Omental fat pad (tissue), 4 donors: ENCODE measurements at places on chromosomes 1 and 21.
A peak's percentile ranks its signal among the peaks of the same experiment; 100 is the strongest.

GRCh38 chr1:7873801-7874795 lies 21.2 kb upstream of the UTS2 start:
- no peak for DNase-seq

DNA sequence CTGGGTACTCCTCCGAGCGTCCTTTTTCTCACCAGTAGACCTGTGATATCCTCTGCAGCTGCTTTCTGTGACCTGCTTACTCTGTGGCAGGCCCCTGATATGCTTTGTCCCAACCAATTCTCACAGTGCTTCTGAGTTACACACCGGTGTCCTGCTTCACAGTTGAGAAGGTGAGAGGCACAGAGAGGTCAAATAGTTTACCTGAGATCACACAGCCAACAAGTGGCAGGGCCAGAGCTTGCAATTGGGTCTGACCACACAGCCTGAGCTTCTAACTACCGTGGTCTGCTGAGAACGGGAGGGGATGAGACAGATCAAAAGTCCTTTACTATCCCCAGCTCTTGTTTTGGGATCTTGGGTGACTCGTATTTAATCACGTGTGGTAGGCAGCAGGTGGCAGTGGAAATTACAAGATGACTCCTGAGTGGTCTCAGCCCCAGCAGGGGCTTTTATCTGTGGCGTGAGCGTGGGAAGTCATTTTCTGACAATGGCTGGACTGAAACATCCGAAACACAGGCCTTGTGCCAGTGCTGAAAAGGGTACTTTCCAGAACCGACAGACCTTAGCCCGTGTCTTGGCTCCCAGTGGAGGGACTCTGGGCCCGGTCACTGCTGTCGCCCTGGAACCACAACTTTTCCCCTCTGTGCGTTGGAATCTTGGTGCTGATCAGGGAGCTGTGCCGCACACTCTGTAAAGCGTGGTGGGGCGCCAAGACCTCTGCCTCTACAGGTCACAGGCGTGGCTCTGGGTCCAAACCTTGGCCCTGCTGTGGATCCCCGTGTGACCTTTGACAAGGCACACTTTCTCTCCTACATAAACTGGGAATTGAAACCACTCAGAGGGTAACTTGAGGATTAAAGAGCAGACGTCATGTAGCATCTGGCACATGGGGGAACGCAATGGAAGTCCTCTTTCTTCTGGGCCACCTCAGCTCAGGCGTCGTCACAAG lies 11.9 kb downstream of the THEMIS2 start:
- no peak for DNase-seq

DNA sequence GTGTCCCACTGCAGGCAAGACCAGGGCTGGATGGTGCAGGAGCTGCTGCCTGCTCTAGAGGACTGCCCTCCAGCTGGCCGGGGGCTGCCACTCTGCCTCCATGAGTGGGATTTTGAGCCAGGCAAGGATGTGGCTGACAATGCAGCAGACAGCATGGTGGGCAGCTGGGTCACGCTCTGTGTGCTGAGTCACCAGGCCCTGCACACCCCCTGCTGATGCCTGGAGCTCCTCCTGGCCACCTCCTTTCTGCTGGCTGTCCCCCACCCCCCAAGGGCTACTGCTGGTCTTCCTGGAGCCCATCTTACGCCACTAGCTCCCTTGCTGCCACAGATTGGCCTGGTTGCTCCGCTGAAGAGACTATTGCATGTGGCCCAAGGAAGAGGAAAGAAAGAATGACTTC lies 3.9 kb upstream of the ZSCAN20 start:
- DNase-seq: no peak

- no peak for DNase-seq
Observed at GRCh38 chr1:59948990-59949389, 22.4 kb upstream of the CYP2J2 start.

DNA sequence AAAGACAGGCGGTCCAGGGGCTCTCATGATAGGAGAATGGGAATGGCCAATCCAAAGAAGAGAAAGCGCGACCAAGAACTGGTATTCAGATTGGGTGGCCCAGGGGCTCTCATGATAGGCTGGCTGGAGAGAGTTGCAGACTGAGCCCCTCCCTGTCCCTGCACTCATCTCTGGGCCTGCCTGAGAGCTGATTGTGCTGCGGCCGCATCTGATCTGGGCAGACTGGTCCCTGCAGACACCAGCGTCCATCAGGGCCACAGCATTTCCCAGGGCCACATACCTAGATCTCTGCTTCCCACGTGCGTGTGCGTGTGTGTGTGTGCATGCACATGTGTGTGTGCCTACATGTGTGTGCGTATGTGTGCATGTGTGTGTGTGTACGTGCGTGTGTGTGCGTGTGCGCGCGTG lies 30.4 kb upstream of the MAN1C1 start:
- no peak for DNase-seq

GRCh38 chr1:3907031-3907534 lies 7.0 kb upstream of the C1orf174 start:
- DNase-seq: no peak

DNA sequence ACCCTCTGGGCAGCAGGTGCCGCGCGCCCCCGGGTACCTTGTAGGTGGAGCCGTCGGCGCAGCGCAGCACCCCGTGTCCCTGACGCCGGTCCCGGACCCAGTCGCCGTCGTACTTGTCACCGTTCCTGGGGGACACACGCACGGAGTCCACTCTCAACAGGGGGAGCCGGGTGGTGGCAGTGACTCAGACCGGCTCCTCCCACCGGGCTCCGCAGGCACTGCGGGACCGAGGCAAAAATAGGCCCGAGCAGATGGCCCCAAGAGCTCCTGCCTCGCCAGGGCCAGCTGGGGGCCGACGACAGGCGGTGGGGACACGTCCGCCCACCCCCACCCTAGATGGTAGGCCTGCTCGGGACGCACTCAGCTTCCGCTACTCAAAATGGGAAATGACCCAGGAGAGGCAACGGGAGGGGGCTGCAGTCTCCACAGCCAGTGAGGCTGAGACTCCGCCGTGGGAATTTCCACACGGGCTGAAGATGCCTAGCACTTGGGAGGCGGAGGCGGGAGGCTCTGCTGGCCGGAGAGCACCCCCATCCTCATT lies 6.3 kb downstream of the MORN1 start:
- DNase-seq: no peak

GRCh38 chr1:216742625-216743024 lies 19.4 kb upstream of the ESRRG start:
- no peak for DNase-seq

GRCh38 chr1:222928212-222928611 lies 113.4 kb downstream of the DISP1 start:
- DNase-seq: peak; percentile 32

DNA sequence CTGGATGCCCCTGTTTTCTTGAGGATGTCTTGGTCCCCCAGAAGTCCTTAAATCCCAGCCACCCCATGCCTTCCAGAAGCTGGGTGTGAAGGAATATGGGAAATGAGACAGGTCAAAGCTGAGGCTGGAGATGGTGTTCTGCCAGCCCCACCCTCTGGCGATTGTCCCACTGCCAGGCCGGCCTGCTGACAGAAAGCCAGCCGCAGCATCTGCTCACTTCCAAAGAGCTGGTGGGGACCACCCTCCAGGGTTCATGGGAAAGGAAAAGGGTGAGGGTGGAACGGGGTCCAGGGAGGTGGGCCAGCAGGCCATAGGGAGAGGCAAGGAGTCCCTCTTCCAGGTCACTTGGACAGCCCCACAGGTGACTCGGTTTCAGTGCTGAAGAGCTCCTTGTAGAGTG lies 1.9 kb upstream of the LINGO4 start:
- no peak for DNase-seq

DNA sequence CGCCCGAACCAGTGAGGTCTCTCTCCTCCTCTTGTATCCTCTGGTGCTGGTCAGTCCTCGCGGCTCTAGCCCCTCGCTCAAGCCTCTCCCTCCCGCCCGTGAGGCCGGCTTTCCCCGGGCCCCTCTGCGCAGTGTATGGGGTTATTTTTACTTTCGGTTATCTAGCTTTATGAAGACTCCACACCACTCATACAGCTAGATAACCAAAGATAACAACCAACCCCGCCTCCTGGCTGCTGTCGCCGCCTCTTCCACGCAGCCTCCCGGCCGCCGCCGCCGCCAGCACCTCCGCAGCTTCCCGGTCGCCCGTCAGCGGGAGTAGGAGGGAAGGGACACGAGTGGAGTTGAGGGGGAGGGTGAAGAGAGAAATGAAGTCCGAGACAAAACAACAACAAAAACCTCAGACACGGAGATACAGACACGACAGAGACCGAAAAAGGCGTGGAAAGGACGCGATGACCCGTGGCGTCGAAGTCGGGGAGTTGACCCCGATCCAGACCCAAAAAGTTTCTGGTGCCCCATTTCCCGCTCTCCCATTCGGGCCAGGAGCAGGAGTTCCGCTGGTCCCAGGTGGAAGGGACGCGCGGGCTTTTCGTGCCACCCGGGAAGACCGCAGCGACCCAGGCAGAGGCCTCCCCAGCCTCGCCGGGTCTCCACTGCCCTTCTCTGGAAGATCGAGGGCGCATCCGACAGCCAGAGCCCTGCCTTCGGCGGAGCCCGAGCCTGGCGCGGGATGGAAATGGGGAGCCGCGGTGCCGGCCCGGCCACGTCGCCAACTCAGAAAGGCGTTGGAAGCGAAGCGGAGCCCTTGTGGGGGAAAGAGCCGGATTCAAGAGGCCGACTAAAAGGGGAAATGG lies 51.4 kb downstream of the RHBG start:
- DNase-seq: no peak

- no peak for DNase-seq
Observed at GRCh38 chr21:44957901-44958451, 18.1 kb downstream of the SLX9 start.

GRCh38 chr1:66374148-66374547 lies 159.8 kb upstream of the SGIP1 start:
- no peak for DNase-seq

DNA sequence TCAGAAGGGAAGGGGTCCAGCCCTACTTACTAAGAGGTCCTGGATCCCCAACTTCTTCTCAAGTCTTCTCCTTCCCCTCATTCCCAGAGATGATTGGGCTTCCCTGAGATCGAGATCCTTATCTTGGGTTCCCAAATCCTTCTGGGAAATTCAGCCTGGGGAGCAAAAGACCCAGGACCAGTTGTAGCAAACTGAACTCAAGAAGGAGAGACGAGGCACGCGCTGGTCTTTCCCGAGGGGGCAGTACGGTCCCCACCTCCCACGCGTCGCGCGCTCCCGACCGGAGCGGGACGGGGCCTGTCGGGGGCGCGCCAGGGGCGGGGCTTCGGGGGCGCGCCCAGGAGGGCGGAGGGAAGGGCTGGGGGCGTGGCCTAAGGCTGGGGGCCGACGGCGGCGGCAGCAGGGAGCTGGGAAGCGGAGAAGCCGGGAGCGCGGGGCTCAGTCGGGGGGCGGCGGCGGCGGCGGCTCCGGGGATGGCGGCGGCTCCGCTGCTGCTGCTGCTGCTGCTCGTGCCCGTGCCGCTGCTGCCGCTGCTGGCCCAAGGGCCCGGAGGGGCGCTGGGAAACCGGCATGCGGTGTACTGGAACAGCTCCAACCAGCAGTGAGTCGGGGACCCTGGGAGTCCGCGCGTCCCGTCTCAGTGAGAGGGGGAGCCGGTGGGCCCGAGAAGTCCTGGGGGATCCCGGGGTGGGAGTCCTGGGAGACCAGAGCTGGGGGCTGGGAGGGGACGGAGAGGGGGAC lies at the start of gene EFNA3:
Gene EFNA3 (plus strand): TSS at position 369 of the 741 bp plus-strand sequence. CDS start 105 bp downstream, at position 474.
- DNase-seq: peak; percentile 46

GRCh38 chr1:48771561-48771960 lies 5.1 kb downstream of the BEND5 start:
- DNase-seq: no peak

DNA sequence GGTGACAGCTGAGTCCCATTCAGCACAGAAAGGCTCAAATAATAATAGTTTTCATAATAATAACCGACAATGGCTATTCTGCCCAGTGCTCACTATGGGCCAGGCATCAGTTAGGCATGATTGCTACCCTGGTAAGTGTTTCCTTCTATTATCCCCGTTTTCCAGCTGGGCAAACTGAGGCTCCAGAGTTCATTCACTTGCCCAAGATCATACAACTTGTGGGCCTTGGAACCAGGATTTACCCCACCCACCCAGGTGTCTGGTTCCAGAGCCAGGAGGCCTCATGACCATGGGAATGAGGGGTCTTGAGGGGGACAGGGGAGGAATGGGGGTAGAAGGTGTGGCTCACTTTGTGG lies 518 bp downstream of the PLOD1 start:
- no peak for DNase-seq

- no peak for DNase-seq
Observed at GRCh38 chr1:7463526-7463925, 307.6 kb upstream of the VAMP3 start.

DNA sequence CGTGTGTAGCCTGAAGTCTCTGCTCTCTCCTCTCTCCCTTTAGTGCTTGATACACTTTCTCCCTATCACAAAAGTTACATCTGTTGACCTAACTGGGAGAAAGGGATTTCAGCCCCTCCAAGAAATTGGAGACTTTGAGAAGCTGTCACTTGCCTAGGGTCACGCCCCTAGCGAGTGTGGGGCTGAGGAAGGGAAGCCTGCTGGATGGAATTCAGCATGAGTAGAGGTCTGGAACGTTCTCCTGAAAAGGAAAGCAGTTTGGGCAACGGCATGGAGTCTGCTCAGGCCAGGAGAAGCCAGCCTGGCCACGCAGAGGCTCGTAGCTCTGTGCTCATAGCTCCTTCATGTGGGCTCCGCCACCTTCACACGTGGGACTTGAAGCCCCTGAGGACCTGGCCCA lies 22.4 kb downstream of the COL16A1 start:
- DNase-seq: no peak
